ENCODE measurements at places on chromosomes 6 and 20. TPM values are rescaled to one million over a fixed set of nuclear protein-coding genes. Genes with fewer than 3 reads are reported as not detected.

DNA sequence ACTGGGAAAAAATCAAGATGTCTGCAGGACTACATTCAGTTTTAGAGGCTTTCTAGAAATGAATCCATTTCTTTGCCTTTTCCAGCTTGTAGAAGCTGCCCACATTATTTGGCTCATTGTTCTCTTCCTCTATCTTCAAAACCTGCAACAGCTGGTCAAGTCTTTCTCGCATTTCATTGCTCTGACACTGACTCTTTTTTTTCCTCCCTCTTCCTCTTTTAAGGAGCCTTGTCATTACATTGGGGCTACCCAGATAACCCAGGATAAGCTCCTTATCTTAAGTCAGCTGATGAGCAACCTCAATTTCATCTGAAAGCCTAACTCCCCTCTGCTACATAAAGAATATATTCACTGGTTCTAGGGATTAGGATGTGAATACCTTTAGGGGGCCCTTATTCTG, 53.2 kb upstream of the CEP162 start:
- no peak for DNase-seq

GRCh38 chr20:15265581-15266309, 928.3 kb upstream of the FLRT3 start:
- DNase-seq, result no peak

AVP gene
- total RNA-seq, result not detected

FLRT3 gene
- total RNA-seq, result not detected

Measured in activated CD8-positive, alpha-beta T cell treated with anti-CD3 and anti-CD28 coated beads for 36 hours (primary cell).